ENCODE measurements at places on chromosomes 2 and 18.

GRCh38 chr2:126787289-126787688 is 111.4 kb upstream of the TEX51 start:
- DNase-seq: no peak

GRCh38 chr2:238894950-238895298 is 47.0 kb downstream of the TWIST2 start:
- no peak for DNase-seq

- peak; percentile 8 for DNase-seq
Observed at GRCh38 chr18:741931-742512, 29.6 kb upstream of the ENOSF1 start.

DNA sequence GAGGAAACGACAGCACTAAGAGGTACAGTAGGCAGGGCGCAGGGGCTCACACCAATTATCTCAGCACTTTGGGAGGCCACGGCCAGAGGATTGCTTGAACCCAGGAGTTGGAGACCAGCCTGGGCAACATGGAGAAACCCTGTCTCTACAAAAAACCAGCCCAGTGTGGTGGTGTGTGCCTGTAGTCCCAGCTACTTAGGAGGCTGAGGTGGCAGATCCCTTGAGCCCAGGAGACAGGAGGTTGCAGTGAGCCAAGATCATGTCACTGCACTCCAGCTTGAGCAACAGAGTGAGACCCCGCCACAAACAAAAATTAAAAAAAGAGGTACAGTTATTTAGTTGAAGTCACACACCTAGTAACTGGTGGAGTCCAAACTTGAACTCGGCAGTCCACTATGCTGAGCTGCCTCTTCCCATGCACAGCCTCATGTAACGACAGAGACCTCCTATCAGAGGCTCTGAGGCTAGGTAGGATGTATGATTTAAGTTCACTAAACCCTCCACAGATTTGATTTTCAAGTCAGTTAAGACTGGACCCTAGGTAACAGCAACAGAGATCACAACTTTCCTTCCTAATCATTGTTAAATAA is 8.7 kb downstream of the STK17B start:
- DNase-seq: no peak

DNA sequence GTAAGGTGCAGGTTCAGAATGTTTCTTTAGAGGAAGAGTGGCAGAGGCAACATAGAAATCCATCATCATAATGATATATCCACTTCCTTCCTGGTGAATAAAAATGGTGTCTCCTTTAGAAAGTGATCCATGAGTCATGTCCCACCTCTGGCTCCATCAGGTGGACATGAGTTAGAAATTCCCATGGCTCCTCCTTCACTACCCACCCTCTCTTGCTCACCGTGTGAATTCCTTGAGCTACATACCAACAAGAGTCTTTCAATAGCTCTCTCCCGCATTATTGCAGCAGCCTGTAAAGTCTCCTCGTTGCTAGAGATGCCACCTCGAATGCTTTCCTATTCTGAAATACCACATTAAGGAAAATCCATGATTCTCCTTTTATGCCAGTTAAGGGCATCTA is 317.6 kb downstream of the LNPK start:
- DNase-seq: peak; percentile 1

- no peak for DNase-seq
Observed at GRCh38 chr18:35732162-35732561, 150.6 kb downstream of the GALNT1 start.

All from mammary epithelial cell (primary cell).